ENCODE measurements at places on chromosomes 4 and X.
A peak's percentile ranks its signal among the peaks of the same experiment; 100 is the strongest.

DNA sequence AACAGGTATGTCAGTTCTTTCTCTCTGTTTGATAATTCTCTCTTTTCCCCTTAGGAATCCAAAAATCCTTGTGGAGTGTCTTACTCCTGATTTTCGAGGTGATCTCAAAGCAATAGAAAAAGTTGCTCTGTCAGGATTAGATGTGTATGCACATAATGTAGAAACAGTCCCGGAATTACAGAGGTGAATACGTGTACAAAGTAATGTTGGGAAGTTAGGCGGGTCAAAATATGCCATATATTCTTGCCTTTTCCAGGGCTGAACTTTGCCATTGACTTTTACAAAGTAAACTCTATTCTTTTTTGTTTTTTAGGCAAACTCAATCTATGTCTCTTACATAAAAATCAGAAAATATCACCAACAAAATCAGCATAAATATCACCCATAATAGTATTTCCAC lies 8.6 kb downstream of the LIAS start:
- no peak for DNase-seq

DNA sequence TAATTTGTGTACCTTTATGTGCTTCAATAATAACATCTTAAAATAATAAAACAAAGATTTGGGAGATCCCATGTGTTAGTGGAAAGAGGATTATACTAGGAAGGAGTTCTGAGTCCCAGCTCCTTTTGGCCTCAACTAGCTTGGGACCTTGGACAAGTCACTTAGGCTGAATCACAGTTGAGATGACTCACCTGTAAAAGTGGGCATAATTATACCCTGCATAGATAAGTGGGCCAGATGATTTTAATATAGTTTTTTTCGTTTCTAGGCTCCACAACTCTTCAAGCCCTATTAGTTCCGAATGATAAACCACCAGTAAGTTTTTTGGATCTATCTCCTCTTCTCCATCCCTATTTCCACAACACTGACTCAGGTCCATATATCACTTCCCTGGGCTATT lies 131.8 kb downstream of the ENOX2 start:
- DNase-seq = no peak

GRCh38 chrX:41133551-41133950 lies 48.3 kb downstream of the USP9X start:
- no peak for DNase-seq

- no peak for DNase-seq
Measured at GRCh38 chrX:56000729-56001128, 231.4 kb upstream of the KLF8 start.

GRCh38 chrX:97065973-97066372 lies 182.3 kb downstream of the RPA4 start:
- DNase-seq = no peak

- DNase-seq = no peak
Measured at GRCh38 chr4:77566148-77566547, 39.5 kb upstream of the CXCL13 start.

- no peak for DNase-seq
Measured at GRCh38 chr4:76622126-76622525, 187.1 kb downstream of the SHROOM3 start.

DNA sequence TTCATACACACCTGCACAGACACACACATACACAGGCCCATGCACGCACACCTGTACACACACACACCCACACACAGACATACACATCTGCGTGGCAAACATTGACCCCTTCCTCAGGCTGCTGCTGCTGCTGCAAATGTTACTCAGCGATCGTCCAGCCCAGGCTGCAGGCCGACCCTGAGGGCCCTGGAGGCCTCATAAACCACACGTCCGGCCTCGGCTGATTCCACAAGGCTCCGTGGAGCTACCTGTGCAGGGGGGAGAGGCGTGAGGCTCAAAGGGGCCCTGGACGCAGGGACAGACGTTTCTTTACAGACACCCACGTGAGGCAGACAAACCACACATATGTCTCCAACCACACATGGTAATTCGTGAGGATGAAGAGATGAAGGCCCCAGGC lies 53.9 kb upstream of the PPP2R3B start:
- no peak for DNase-seq

- no peak for DNase-seq
Measured at GRCh38 chr4:4946416-4946815, 72.8 kb downstream of the CYTL1 start.

GRCh38 chr4:61431131-61431530 lies 231.0 kb downstream of the ADGRL3 start:
- no peak for DNase-seq

DNA sequence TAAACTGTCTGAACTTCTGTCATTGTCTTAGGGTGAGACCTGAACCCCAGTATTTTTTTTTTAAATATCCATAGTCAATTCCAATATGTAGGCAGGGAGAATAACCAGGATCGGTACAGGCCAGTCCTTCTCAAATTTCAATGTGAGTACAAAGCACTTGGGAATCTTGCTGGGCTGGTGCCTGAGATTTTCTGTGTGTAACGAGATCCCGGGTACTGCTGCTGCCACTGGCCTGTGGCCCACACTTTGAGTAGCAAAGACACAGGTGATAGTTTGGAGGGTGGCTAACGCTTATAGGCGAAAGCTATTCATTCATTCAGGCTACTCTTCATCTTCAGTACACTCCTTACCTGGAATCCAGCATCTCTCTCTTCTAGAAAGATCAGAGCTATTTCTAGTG lies 923.6 kb upstream of the TENM3 start:
- no peak for DNase-seq

GRCh38 chr4:88054901-88055300 lies 47.5 kb downstream of the PKD2 start:
- peak; percentile 23 for DNase-seq

DNA sequence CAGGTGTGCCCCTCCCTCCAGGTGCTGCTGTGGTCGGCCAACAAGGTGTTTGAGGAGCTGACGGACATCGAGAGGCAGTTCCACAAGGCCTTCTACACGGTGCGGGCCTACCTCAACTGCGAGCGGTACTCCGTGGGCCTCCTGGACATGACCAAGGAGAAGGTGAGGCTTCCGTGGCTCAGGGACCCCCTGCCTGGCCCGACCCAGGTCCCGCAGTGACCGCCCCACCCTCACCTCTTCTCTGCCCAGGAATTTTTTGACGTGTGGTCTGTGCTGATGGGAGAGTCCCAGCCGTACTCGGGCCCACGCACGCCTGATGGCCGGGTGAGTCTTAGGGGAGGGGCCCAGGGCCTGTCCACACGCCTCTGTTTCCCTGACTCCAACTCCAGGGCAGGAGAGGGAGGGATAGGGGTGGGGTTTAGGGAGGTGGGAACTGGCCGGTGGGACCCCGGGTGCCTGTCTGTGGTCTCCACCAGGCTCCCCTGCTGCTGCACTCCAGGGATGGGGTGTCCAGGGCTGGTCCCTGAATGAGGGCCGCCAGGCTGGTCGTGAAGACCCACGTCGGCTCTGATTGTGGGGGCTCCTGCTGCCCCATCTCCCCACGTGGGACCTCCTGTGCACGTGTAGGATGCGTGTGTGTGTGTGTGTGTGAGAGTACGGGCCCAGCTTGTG lies 20.1 kb downstream of the ATP5ME start:
- no peak for DNase-seq

DNA sequence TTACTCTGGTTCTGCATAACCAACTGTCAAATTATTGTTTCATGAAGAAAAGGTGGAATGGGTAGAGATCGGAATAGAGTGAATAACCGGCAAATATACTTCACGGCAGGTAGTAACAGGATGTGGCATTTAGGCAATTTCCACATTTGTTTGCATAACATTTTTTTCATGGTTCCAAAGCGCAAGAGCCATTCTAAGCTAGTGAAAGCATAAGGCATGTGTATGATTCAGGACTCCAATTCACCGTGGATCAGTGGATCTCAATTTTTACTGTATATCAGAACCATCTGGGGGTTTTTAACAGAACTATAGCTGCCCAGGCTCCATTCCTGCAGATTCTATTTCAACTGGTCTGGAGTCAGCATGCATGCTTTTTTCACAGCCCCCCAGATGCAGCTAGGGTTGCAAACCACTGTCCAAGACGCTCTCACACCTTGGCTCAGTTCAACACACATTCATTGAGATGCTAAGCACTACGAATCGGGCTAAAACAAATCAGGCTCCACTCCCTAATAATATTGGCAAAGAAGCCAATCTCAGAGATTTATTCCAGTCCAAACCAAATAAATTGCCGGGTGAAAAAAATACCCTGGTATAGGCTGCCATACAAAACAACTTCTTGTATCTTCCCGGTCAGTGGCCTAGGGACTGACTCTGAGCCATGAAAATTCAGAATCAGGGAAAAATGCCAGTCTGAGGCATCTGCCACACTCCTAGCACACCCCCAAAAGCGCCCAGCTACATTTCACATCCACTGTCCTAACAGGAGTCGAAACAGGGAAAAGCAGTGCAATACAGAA lies 30.0 kb downstream of the AFAP1 start:
- no peak for DNase-seq
